ENCODE measurements at places on chromosomes 3 and 15.

DNA sequence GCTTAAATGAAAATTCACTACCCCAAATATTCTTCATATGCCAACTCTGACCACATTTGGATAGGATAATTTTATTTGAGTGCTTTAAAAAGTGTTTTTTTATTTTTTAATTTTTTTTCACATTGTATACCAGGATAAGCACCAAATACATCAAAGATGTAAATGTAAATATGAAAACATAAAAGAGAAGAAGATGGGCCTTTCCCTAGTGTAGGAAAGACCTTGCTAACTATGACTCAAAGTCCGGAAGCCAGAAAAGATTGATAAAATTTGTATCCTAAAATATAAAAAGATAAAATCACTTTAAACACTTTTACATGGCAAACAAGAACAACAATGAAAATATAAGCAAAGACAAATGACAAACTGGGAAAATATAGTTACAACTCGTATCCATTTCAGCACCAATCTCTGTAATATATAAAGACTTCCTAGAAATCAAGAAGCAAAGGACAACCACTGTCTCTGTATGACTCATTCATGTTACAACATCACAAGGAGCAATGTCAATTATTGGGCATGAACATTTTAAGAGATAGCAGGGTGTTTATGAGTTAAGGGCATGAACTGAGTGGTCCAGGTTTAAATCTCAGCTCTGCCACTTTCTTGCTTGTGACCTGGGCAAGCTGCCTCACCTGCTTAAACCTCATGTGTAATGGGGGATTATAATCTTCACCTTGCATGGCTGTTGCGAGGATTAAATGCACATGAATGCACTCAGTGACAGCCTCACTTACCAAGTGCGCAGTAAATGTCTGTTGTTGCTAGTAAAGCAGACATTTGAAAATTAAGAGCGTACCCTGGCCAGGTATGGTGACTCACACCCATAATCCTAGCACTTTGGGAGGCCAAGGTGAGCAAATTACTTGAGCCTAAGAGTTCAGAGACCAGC, 25.3 kb upstream of the ARHGEF3 start:
- no peak for DNase-seq

GRCh38 chr3:117736846-117737245, 1027.3 kb downstream of the TUSC7 start:
- DNase-seq = no peak

DNA sequence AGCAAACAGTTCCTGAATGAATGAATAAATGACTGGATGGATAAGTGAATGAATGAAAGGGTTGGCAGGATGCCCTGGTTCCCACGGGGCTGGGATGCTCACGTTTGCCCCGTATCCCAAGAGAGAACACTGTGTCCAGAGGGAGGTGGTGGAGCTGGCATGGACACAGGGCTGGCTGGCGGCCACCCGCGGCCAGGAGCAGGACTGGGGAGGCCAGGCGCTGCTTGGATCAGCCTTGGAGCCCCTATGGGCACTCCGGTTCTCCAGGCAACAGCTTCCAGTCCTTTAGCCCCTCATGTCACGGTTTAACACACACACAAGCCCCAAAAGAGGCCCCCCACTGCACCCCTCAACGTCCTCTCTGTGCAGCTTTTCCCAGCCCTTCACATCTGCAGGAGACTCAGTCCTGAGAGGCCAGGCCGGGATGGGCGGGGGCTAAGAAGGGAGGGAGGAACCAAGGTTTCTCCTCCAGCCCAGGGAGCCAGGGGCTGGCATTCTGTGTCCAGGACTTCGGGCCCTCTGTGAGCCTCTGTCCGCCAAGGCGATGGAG, 86.0 kb upstream of the ALDH1L1 start:
- DNase-seq = no peak

DNA sequence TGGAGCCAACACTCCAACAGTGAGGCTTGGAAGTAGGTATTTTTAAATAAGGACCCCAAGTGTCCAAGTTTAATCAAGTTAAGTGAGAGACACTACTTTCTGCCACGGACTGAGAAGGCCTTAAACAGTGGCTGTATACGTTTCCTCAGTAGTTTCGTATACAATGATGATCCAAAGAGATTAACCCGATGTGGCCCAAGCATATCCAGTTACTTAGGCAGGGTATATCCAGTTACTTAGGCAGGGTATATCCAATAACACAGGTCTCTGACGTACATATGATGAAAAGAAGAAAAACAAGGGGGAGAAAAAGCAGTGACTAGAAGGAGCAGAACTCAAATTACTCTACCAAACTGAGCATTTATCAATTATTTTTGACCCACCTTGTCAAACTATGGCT, 591.4 kb downstream of the FOXP1 start:
- DNase-seq = no peak

- no peak for DNase-seq
These were observed 769 bp upstream of the SELENOS start for GRCh38 chr15:101277943-101278564.

GRCh38 chr3:140277886-140278285, 342.9 kb downstream of the CLSTN2 start:
- no peak for DNase-seq

DNA sequence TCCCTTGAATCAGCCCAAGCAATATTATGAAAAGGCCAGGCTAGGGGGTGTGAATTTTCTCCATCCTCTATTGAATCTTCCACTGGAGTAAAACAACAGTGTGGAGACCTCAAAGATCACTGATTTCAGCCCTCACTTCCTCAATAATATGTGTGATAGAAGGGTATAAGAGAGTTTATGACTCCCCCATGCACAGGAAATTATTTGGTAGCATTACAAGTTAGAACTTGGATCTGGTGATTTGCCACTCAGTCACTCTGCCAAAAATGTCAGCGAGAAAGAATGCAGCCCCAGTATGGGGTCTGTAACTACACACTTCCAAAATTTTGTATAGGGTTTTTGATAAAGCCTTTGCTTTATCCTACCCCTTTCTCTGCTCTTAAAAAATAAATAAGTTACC, 81.0 kb upstream of the KCNMB2 start:
- no peak for DNase-seq

GRCh38 chr15:89654301-89654761, 936 bp downstream of the KIF7 start:
- DNase-seq = no peak

- no peak for DNase-seq
These were observed 71.3 kb upstream of the PHLDB2 start for GRCh38 chr3:111787556-111788463.

GRCh38 chr3:40768536-40768935, 243.8 kb downstream of the ZNF621 start:
- DNase-seq = no peak

GRCh38 chr3:127455541-127456450, 134.7 kb downstream of the TPRA1 start:
- DNase-seq = peak; percentile 95

DNA sequence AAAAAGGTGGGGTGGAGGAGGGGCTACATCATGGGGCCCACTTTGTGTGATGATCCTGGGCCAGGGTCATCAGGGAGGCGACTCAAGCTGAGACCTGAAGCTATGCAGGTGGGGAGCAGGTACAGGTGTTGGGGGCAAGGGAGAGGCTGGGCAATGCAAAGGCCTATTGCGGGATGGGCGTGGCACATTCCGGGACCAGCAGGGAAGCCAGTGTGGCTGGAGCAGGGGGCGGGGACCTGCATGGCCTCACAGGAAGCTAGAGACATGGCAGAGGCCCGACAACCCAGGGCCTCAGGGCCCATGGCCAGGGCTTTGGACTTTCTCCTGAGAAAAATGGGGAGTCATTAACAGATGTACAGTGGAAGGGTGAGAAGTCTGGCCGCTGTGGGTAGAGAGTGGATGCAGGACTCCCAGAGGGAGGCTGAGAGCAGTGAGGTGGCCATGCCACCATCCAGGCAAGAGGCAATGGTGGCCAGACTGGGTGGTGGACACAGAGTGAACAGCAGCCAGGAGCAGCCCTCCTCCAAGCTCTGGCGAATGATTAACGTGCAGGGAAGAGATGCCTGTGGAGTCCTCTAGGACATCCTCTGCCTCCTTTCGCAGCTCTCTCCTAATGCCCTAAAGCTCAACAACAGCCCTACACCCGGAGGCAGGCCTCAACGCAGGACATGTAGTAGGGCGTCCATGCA, 122.6 kb upstream of the ATP2B2 start:
- DNase-seq = no peak

DNA sequence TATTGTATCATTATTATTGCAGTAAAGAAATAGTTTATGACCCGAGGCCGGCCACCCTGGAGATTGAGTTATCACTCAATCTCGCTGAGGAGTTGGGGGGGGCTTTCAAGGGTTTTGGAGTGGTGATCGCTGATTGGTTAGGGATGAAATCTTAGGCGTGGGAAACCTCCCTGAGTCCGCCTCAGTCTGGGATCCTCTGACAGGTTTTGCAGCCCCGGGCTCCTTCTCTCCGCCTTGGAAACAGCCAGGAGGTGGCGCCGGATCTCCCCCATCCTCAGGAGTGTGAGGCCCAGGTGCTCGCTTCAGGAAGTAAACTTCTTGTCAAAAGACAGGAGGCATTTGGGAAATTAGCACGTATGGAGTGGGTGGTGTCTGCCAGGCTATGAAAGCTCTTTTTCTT, 41.1 kb upstream of the SEC61A1 start:
- DNase-seq = no peak

DNA sequence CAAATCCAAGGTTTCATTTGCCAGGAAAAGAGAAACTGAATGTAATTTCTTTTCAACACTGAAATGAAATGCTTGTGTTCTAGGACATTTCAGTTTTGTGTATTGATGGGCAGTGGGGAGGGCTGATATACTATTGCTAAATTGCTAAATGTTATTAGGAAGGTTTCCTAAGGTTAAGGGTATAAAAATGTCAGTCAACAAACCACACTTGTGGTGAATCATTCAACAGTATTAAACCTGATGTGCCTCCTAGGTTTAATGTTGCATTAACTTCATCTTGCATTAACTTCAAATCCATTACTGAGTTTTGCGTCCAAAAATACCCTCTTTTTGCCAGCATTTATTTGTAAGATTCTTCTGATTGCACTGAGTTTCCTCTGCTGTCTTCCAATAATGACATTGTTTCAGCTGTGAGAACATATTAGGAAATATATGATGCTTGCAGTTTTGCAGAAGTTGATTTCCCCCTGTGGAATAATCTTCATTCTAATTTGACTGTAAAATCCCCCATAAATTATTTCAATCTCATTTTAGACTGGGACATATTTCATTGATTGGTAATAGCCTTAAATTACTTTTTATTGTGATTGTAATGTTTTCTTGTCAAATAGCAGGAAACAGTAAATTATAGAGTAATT, 758.3 kb downstream of the GBE1 start:
- no peak for DNase-seq

- no peak for DNase-seq
These were observed 14.7 kb upstream of the HHATL start for GRCh38 chr3:42717306-42717705.

GRCh38 chr3:13787533-13788132, 92.2 kb downstream of the WNT7A start:
- no peak for DNase-seq

GRCh38 chr15:69686626-69687025, 234.0 kb downstream of the RPLP1 start:
- DNase-seq = no peak

DNA sequence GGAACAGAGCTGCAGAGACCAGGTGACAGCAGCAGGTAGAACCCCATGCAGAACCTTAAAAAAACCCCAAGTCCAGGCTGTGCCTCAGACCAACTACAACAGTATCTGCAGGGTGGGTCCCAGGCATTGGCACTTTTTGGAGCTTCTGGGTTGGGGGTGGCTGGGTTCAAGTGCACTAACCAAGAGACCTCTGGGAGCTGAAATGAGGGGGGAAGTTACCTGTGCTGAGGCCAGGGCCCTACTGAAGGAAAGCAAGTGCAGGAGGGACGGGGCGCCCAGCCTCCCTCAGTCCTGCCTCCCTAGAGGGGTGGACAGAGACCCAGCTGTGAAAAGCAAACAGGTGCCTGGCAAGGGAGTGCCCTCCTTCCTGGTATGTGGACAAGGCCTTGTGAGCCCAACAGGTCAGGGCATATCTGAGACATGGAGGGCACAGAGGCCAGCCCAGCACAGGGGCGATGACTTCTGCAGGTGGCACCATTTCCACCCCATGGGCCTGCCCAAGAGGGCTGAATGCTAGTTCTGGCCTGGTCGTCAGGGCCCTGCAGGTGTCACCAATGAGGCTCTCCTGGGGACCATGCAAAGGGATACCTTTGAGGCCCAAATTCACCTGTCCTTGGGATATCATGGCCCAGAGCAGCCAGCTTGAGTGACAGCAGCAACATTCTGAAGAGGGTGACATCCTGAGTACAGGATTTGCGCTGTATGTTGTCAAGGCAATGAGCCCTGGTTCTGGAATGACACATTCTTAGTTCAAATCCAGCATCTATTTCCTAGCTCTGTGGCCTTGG, 18.7 kb downstream of the CTSH start:
- no peak for DNase-seq

DNA sequence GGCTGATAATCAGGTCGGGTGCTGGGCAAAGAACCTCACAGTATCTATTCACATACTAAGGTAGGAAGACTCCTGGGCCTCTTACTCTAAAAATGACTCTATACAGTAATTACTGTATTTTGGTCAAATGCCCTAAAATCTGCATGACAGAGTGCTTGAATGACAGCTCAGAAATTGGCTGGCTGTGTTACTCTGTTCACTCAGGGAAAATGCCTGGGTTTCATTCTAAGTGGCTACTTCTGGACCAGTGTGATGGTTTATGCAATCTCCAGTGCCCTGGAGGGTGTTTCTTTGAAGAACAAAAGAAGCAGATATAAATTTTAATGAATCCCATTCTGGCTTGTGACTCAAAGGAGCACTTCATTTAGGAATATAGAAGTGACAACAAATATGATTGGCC, 2.2 kb downstream of the GABRR3 start:
- no peak for DNase-seq

- DNase-seq = no peak
These were observed 8.7 kb downstream of the SPCS1 start for GRCh38 chr3:52714335-52715302.

Data from GM13977 (cell line).